ENCODE measurements at places on chromosomes 6 and 20.

- no peak for DNase-seq
These were observed 103.1 kb downstream of the HIVEP2 start for GRCh38 chr6:142841915-142842314.

DNA sequence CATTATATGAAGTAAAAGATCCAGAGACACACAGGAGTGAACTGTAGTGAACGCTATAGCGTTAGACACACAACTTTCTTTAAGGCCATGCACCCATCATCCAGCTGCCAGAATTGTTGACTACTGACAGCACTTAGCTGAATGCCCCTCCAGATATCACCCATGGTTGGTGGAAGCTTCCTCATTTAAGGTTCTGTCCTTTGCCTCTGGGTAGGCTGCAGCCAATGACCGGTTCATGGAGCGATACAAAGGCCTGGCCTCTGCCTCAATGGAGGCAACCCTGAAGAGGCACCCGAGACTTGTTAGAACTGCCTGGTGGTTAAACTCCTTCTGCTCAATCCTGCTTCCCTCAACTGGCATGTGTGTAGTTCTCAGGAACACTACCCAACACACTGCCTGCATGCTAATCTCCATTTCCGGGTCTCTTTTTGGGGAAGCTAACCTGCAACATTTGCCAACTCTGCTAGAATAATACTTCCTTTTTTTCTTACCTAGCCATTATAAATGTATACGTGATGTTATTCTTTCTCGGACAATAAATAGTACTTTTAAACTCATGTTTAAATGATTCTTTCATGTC, 49.8 kb upstream of the THEMIS start:
- DNase-seq: peak; percentile 37

DNA sequence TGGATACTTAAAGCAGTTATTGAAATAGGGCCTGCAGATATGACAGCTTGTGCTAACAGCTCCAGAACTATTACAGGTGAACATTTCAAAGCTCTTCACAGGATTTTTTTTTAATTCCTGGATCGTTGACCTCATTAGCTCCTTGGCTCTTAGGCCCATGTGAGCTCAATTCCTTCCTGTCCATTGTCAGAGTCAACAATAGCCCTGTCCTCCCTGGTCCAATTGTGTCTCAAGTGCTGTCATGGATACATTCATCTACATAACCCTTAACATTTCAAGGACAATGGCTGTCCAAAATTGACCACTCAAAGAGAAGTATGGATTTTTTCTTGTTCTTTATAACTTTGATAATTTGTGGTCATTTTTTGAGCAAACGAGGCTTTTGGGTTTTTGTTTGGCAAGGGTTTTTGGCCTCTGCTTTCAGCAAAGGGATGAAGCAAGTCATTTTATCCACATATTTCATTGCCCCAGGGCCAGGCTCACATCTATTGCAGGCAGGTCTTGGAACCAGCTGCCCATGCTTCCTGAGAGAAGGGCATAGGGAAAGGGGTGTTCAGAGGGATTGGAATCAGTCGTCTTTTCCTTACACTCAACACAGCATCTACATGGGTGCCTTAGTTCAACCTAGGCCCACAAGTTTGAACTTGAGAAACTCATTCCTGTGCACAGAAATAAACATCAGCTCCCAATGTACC, 282.1 kb downstream of the TPBG start:
- no peak for DNase-seq

GRCh38 chr20:40668449-40669228, 20.4 kb downstream of the MAFB start:
- no peak for DNase-seq

GRCh38 chr6:2984738-2985406, 13.5 kb upstream of the SERPINB6 start:
- no peak for DNase-seq

DNA sequence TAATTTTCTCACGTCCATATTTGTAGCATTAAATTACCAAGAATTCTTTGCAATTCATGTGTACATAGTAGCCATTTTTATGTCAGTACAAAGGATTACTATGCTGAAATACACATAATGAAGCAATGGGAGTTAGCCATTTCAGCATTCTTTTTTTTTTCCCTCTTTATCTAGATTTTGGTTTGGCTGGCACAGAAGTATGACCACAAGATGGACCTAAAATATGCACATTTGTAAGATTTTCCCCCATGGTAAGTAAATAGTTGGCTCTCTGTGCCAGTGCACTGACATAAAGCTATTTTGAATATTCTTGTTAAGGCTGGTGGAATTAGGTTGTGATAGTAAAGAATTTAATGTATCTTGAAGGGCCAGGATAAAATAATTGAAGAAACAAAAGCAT, 486.1 kb upstream of the BTBD3 start:
- no peak for DNase-seq

GRCh38 chr6:33405386-33405940, 5.4 kb upstream of the PHF1 start:
- no peak for DNase-seq

DNA sequence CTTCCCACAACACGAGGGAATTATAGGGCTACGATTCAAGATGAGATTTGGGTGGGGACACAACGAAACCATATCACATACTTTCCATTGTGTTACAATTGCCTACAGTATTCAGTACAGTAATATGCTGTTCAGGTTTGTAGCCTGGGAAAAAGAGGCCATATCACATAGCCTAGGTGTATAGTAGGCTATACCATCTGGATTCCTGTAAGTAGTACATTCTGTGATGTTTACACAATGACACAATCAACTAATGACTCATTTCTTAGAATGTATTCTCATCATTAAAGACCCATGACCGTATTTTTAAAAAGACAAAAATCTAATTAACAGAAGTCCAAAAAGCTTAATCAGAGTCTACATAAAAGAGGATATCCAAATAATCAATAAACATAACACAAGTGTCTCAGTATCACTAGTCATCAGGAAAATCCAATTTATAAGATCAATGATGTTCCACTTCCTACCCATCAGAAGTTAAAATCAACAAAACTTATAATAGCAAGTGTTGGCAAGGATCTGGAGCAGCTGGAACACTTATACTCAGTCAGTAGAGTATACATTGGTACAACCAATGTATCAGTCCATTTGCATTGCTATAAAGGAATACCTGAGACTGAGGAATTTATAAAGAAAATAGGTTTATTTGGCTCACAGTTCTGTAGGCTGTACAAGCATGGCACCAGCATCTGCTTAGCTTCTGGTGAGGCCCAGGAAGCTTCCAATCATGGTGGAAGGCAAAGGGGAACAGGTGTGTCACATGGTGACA, 215.9 kb downstream of the CLVS2 start:
- no peak for DNase-seq

DNA sequence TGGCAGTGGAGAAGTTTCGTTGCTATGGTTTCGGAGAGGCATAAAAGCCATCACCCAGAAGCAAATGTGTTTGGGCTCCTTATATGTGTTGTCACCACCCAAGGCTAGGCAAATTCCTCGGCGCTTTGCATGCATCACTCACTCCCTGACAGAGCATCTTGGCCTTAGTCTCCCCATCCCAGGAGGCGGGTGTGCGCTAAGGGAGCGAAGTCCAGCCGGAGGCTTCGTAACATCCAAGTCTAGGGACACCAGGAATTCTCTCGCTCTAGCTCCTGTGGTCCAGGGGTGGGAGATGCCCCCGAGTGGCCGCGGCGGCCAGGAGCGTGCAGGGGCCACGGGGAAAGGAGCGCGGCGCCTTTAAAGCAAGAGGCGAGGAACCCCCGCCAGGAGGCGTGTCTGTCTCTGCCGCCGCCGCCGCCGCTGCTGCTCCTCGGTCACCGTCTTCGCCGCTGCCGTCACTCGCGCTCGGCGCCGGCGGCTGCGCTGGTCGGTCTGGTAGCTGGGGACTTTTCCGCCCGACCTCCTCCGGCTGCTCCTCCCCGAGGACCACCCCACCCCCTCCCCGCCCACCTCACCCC, at the start of gene GRIK2:
GRIK2 (plus strand) TSS at position 458 of the 578 bp plus-strand sequence.
- no peak for DNase-seq
